ENCODE measurements at places on chromosomes 11 and 22. TPM values are rescaled to one million over a fixed set of nuclear protein-coding genes. Genes with fewer than 3 reads are reported as not detected.

Gene PRR33
- not detected for total RNA-seq

Gene CPT1B
- total RNA-seq, result 63.1 TPM

Gene ANO5
- not detected for total RNA-seq

Gene KRTAP5-7
- not detected for total RNA-seq

Gene FGF19
- not detected for total RNA-seq

DNA sequence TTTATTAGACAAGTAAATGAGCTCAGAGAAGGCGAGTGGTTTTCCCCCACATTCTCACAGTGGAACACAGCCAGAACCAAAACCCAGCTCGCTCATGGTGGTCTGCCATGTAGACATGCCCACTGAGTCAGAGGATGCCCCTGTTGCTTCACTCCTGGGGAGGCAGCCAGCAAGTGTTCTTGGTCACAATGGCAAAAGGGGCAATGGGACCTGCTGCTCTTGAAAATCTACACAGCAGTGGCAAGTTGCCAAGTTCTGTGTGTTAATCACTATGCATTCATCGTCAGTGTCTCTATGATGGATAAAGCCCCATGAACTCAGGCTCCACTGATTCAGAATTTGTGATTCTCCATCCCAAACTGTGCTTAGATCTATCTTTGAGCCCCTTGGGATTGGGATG lies 64.7 kb upstream of the TBCEL start:
- peaks cover 5% of the 10 kb centered on the region for H3K4me1 ChIP-seq
- no peak overlapping the region for H3K27ac ChIP-seq
- H3K4me3 ChIP-seq, result no peak overlapping the region
- no peak for DNase-seq
- H3K36me3 ChIP-seq, result no peaks in the 10 kb centered on the region
- H3K27me3 ChIP-seq, result no peaks in the 10 kb centered on the region

- H3K4me3 ChIP-seq, result no peak overlapping the region
- H3K36me3 ChIP-seq, result peaks cover 17% of the 10 kb centered on the region
- H3K27me3 ChIP-seq, result no peaks in the 10 kb centered on the region
- DNase-seq, result no peak
These were observed 82.4 kb downstream of the DGCR2 start for GRCh38 chr22:19039796-19040280.

GRCh38 chr11:65274735-65275682 lies 13.2 kb downstream of the POLA2 start:
- peak; percentile 81 for DNase-seq
- H3K27ac ChIP-seq, result no peak overlapping the region
- peaks cover 52% of the 10 kb centered on the region for H3K36me3 ChIP-seq
- no peaks in the 10 kb centered on the region for H3K27me3 ChIP-seq
- H3K4me1 ChIP-seq, result peaks cover 12% of the 10 kb centered on the region

DNA sequence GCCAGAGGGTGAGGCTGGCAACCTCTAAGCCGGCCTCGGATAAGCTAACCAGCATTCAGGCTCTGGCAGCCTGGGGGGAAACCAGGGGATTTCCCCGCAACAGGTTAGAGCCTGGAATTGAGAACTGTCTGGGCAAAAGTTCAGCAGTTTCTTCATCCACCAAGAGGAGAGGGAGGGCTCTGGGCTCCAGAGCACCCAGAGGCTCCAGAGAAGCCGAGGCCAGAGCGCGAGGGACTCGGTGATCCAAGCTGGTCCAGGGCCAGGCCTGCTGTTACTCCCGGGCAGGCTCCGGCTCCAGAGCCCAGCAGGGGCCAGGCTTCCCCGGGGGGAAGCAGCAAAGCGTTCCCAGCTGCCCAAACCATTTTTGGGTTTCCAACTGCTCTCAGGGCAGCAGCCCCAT lies 13.3 kb upstream of the SH3BP1 start:
- H3K4me3 ChIP-seq, result no peak overlapping the region
- peaks cover 16% of the 10 kb centered on the region for H3K36me3 ChIP-seq
- peak overlapping the region; percentile 53 for H3K27ac ChIP-seq
- no peaks in the 10 kb centered on the region for H3K27me3 ChIP-seq
- DNase-seq, result no peak

DNA sequence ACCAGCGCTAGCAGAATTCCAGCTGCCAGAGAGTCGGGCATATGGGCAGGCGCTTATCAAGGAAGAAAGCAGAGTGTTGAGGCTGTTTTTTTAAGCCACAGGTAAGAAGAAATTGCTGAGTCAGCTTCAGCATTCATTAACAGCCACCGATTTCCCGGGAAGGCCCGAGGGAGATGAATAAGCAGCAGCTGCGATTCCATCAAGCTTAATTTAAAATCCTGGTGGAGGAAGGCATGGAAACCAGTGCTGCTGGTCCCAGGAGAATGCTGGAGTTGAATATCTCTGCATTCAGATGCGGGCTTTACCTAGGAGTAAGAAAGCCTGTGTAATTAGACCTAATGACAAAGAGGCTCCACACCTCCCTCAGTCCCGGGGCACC lies 168.8 kb downstream of the BRD1 start:
- peaks cover 16% of the 10 kb centered on the region for H3K36me3 ChIP-seq
- no peak overlapping the region for H3K4me3 ChIP-seq
- no peak for DNase-seq
- H3K27ac ChIP-seq, result no peak overlapping the region
- H3K4me1 ChIP-seq, result peaks cover 10% of the 10 kb centered on the region

- peaks cover 7% of the 10 kb centered on the region for H3K27me3 ChIP-seq
- no peaks in the 10 kb centered on the region for H3K36me3 ChIP-seq
- no peak for DNase-seq
- no peaks in the 10 kb centered on the region for H3K4me1 ChIP-seq
These were observed 132.2 kb upstream of the NECTIN1 start for GRCh38 chr11:119861160-119861559.

- H3K27me3 ChIP-seq, result peaks cover 22% of the 10 kb centered on the region
- DNase-seq, result peak; percentile 76
- H3K4me3 ChIP-seq, result peak overlapping the region; percentile 75
- no peaks in the 10 kb centered on the region for H3K36me3 ChIP-seq
- H3K27ac ChIP-seq, result no peak overlapping the region
- H3K4me1 ChIP-seq, result peaks cover 4% of the 10 kb centered on the region
These were observed 13.8 kb downstream of the PHLDB1 start for GRCh38 chr11:118621071-118621783.

DNA sequence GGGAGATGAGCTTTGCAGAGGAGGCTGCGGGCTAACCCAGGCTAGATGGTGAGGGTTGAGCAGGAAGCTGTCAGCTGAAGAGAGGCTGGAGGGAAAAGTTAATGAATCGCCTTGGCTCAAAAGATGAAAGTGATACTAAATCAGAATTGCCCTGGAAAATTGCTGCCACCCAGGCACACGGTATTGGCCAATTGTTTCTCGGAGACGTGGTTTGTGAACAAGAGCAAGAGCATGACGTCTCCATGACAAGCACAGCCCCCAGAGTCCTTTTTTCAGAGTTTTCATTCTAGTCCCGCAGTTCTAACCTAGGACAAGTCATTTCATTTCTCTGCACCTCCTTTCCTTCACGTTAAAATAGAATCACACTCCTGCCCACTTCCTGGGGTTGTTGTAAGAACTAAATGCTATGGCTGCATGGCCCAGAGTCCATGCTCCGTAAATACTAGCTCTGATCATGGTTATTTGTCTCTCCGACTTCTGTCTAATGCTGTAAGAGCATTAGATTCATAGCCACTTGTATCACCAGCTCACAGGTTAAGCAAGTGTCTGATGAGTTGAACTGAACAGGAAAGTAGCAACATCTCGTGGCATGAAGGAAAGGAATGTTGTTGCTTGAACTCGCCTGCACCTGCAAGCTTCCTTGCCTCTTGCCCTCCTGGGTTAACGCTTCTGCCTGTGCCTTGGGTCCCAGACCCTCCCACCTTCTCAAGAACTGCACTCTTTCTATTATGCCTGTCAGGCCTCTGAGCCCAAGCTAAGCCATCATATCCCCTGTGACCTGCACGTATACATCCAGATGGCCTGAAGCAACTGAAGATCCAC lies 33.8 kb upstream of the NUP50 start:
- peaks cover 2% of the 10 kb centered on the region for H3K27me3 ChIP-seq
- H3K27ac ChIP-seq, result peak overlapping the region; percentile 82
- H3K36me3 ChIP-seq, result peaks cover 23% of the 10 kb centered on the region
- peak; percentile 68 for DNase-seq
- peaks cover 19% of the 10 kb centered on the region for H3K4me1 ChIP-seq

DNA sequence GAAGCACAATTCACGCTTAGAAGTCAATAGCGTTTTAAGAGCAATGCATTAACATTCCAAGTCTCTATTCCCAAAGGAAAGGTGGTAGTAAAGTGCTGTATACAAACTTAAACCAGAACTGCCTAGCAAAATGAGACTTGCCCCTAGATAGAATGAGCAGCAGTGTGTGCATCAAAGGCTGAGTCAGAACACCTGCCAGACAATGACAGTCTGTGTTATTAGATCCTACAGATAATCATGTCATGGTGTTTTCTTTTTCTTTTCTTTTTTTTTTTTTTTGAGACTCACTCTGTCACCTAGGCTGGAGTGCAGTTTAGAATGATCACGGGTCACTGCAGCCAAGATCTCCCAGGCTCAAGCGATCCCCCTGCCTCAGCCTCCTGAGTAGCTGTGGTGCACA lies 1.6 kb downstream of the RTCB start:
- no peak for DNase-seq
- H3K4me1 ChIP-seq, result peaks cover 41% of the 10 kb centered on the region
- H3K4me3 ChIP-seq, result peak overlapping the region; percentile 97

GRCh38 chr11:19912115-19912957 lies 199.7 kb downstream of the NAV2 start:
- DNase-seq, result no peak
- H3K4me1 ChIP-seq, result no peaks in the 10 kb centered on the region
- no peak overlapping the region for H3K27ac ChIP-seq

DNA sequence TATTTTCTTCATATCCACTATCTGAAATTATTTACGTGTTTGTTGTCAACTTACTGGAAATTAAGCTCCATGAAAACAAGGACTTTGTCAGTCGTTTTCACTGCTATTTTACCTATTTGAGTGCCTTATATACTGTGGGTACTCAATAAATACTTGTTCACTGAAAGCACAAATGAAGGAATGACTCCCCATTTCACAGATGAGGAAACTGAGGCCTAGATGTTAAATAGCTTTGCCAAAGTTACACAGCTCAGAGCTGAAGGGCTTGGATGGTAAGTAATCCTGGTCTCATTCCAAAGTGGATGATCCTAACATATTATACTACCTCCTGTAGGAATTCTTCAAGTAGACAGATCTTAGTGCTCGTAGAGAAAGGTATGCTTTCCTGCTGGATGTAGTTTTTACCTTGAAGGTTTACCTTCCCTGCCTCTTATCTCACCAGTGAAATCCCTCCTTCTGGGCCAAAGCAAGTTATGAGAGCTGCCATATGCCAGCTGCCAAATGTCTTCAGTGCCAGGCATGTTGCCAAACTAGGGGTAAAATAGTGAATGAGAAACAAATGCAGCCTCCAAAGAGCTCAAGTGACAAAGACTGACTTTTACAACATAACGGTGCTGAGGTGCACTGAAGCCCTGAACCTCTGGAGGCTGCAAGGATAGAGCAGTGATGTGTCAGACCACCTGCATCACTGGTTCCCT lies 129.7 kb downstream of the TRIM44 start:
- H3K4me3 ChIP-seq, result no peak overlapping the region
- H3K27ac ChIP-seq, result no peak overlapping the region
- H3K4me1 ChIP-seq, result peaks cover 2% of the 10 kb centered on the region

DNA sequence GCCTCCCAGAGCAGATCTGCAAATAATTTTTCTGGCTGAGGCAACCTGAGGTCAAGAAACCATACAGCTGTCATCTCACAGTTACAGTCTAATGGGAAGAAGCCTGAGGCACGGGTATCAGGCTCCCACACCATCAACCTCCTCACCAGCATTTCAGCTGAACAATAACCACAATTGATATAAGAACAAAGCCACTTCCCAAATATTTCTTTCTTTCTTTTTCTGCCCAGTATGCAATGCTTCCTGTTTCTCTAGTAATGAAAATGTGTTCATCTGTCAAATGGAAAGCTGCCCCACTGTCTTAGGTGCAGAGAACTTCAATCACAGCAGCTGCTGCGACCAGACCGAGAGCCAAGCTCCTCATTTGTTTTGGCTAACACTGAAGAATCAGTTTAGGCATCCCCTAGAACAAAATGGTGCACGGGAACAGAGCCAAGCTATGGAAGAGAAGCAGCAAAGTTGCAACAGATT lies 108.4 kb downstream of the BLID start:
- no peak overlapping the region for H3K4me3 ChIP-seq
- no peaks in the 10 kb centered on the region for H3K27me3 ChIP-seq
- no peaks in the 10 kb centered on the region for H3K4me1 ChIP-seq

GRCh38 chr11:65491614-65492386 lies 7.0 kb upstream of the MALAT1 start:
- peaks cover 3% of the 10 kb centered on the region for H3K36me3 ChIP-seq
- no peaks in the 10 kb centered on the region for H3K27me3 ChIP-seq
- H3K4me3 ChIP-seq, result no peak overlapping the region
- DNase-seq, result peak; percentile 61
- H3K4me1 ChIP-seq, result peaks cover 65% of the 10 kb centered on the region
